ENCODE measurements at places on chromosomes 7 and 10.
A peak's percentile ranks its signal among the peaks of the same experiment; 100 is the strongest.

GRCh38 chr10:1044146-1044545 lies 4.8 kb downstream of the IDI1 start:
- no peak for DNase-seq

GRCh38 chr10:12194752-12195271 lies 879 bp downstream of the NUDT5 start:
- DNase-seq = peak; percentile 47

DNA sequence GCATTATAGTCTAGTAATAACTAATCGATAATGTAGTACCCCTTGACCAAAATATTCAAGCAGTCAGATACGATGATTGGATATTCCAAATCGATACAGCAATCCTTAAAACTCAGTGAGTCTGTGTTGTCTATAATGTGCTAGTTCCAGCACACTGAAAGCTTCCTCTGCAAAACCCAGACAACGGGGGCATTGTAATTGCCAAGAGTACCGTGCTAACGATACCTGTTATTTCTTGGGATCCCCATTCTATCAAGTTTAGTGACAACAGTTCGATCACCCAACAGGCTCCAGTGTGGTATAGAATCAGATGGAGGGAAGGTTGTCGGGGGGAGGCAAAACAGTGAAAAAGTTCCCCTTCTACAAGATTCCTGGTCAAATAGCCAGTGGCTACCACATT lies 865 bp downstream of the ZNF438 start:
- DNase-seq = no peak

- peak; percentile 96 for DNase-seq
Observed at GRCh38 chr10:129096065-129096984, 370.7 kb upstream of the MGMT start.

DNA sequence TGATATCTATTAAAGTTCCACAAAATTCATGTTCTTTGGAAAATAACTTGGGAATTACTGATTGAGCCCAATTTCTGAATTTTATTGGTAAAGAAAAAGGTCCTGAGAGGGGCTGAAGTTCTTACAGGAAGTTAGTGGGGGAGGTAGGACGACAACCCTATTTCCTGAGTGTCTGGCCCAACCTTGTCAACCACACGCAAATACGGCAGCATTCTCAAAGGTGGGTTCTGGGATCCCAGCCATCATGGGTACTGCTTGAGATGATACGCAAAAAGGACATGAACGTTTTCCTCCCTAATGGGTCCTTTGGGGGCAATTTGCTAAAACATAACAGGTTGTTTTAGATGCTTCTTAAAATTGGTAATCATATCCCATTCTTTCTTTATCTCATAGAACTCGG lies 2.7 kb upstream of the PDCD4 start:
- DNase-seq = no peak

DNA sequence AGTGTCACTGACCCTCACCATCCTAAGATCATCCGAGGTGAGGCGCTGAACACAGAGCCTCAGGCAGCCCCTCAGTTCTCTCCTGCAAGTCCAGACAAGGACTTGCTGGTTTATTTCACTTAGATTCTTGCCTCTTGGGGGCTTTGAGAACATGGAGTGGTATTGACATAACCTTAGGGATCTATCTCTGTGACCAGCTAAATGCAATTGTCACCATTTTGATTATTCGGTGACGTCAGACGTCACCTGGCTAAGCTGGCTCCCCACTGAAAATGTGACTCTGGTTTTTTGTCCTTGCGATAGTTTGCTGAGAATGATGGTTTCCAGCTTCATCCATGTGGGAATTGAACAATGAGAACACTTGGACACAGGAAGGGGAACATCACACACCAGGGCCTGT lies 49.2 kb upstream of the SFMBT2 start:
- DNase-seq = no peak

- no peak for DNase-seq
Observed at GRCh38 chr10:35346248-35346647, 9.9 kb downstream of the CCNY start.

DNA sequence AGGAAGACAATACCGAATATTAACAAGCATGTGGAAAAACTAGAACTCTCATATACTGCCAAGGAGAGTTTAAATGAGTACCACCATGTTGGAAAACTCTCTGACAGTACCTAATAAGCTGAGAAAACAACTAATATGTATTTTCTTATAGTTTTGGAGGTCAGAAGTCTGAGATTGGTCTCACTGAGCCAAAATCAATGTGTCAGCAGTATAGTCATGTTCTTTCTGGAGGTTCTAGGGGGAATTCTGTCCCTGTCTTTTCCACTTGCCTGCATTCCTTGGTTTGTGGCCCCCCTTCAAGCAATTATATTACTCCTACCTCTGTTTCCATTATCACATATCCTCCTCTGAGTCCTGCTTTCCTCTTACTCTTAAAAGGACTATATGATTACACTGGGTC lies 144.6 kb downstream of the HBP1 start:
- DNase-seq = no peak

DNA sequence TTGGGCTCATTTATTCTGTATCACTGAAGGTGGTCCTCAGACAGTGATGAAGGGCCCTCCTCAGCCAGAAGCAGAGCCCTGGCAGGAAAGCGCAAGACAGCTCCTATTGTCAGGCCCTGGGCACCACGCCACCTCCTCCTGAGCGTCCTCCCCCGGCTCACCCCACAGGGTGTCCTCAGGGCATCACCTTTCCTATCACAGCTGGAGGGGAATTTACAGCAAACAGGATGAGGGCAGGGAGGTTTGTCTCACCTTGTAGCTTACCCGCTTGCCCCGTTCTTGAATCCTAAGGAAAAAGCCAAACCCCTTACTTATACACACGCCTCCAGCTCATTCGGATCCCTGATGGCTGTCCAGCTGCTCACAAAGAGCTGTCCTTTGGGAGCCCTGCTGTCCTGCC lies 50.2 kb upstream of the LANCL2 start:
- DNase-seq = no peak
